ENCODE measurements at places on chromosomes 13 and 19.
A peak's percentile ranks its signal among the peaks of the same experiment; 100 is the strongest.

- DNase-seq = no peak
These were observed 274.0 kb upstream of the SOX1 start for GRCh38 chr13:111792956-111793355.

- peak; percentile 50 for DNase-seq
These were observed 55.2 kb downstream of the VWA8 start for GRCh38 chr13:41905600-41906254.

DNA sequence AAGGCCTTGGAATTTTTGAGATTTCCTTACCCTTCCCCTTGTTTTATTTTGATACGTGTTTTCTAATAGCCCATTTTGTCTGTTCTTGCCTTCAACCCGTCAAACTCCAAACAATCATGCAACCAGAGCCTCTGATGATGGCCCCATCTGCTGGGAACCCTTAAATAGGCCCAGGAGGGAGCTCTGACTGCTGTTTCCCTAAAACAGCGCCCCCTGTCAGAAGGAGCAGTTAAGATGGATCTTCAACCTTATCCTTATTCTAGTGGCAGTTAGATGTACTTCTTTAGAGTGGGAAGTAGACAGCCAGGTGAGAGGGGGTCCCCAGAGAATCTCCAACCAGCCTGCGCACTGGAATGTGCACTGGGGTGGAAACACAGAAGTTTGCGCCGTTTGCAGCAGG, 1031.0 kb upstream of the PCDH9 start:
- DNase-seq = no peak

- no peak for DNase-seq
These were observed 52.9 kb downstream of the MBNL2 start for GRCh38 chr13:97274829-97275649.

GRCh38 chr13:113646921-113647340, 11.1 kb downstream of the ATP4B start:
- no peak for DNase-seq

DNA sequence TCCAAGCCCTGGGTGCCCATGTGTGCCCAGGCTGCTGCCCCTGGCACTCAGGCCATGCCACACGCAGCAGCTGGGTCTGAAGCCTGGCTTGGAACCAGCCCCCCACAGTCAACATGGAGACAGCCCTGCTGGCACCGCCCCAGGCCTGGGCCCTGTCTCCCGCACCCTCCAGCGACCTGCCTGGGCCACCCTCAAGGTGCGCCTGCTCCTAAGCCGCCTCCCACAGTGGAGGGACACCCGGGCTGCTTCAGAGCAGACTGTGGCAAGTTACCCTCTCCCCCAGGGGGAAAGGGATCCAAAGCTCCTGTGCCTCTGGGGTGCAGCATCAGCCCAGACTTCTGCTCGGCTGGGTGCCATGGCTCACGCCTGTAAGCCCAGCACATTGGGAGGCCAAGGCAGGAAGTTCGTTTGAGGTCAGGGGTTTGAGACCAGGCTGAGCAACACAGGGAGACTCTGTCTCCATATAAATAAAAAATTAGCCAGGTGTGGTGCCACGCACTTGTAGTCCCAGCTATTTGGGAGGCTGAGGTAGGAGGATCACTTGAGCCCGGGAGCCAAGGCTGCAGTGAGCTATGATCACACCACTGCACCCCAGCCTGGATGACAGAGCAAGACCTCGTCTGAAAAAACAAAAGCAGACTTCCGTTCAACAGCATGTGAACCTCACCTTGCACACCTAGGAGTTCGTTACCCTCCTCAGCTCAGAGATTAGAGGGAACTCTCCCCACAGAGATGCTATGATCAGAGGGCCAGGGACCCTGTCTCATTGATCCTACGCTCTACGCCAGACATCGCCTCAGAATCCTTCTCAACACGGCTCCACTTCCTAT, 15.6 kb downstream of the ELL start:
- no peak for DNase-seq

GRCh38 chr19:10491472-10492047, 11.6 kb downstream of the KEAP1 start:
- DNase-seq = no peak

DNA sequence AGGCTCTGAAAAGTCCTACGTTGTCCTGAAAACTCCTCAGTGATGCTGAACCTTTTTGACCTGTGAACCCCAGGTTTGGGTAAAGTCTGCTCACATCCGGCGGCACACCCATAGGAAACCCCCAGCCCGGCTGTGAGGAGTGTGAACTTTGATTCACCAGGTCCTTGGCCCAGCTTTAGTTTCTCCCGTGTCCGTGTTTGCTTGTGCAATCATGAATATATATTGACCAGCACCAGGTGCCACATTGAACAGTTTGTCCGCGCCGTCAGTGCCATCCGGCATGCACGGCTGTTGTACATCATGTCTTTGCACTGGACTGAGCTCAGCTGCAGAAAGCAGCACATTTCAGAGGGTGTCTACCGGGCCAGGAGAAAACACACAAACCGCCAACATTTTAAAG, 45.3 kb downstream of the NFIC start:
- no peak for DNase-seq

- DNase-seq = no peak
These were observed 5.1 kb downstream of the RAP2A start for GRCh38 chr13:97438856-97439595.

- DNase-seq = peak; percentile 47
These were observed 3.1 kb downstream of the VPS36 start for GRCh38 chr13:52447354-52447753.

GRCh38 chr19:17718947-17719711, at the start of gene MAP1S:
Gene MAP1S, plus strand, starts transcription at chr19:17719480. Its CDS starts 23 bp downstream, at chr19:17719503.
- DNase-seq = peak; percentile 85

DNA sequence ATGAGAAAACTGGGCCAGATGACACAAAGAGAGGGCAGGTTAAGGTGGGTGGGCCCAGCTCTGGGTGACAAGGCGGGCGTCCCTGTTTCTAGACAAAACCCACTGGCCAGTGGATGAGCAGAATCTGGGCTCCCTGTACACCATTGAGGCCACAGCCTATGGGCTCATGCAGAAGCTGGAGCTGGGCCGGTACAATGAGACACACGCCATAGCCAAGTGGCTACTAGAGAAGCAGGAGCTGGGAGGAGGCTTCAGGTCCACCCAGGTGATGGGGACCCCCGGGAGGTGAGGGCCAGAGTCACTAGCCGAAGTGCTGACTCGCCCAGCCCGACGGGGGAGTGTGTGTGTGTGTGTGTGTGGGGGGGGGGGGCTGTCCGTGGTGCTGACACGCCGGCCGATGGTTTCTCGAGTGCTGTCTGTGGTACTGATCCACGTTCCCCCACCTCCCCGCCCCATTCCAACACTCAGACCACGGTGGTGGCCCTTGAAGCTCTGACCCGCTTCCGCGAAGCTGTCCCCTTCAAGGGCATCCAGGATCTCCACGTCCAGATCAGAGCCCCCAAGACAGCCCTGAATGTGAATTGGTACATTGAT, 24.3 kb upstream of the SHFL start:
- no peak for DNase-seq

- no peak for DNase-seq
These were observed 13.2 kb downstream of the SLC46A3 start for GRCh38 chr13:28705461-28706083.

GRCh38 chr19:1315470-1316166, 29.9 kb downstream of the EFNA2 start:
- peak; percentile 40 for DNase-seq

GRCh38 chr13:72686766-72687165, 40.7 kb downstream of the MZT1 start:
- no peak for DNase-seq

DNA sequence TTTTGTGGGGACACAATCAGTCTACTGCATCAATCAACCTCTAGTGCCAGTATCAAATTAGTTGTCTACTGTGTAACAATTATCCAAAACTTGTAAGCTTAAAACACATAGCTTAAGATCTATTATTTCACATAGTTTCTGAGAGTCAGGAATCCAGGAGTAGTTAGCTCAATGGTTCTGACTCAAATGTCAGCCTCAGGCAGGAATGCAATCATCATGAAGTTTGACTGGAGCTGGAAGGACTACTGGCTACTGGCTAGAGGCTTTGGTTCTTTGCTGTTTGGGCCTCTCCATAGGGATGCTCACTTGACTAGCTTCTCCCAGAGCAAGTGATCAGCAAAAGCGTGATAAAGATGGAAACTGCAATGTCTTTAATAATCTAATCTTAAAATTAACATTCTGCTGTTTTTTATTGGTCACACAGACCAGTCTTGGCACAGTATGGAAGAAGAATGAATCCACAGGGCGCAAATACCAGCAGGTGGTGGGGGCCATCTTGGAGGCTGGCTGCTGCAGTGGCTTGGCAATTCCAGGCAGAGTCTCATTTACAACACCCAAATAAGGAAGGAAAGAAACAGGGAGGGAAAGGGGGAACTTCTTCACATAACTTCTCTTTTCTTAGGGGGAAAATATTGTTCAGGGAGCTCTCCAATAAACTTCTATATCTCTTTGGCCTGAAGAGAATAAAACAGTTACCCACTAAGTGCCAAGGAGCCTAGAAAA, 15.7 kb downstream of the CAB39L start:
- DNase-seq = no peak

- no peak for DNase-seq
These were observed 631.3 kb downstream of the EFNB2 start for GRCh38 chr13:105904034-105904742.

DNA sequence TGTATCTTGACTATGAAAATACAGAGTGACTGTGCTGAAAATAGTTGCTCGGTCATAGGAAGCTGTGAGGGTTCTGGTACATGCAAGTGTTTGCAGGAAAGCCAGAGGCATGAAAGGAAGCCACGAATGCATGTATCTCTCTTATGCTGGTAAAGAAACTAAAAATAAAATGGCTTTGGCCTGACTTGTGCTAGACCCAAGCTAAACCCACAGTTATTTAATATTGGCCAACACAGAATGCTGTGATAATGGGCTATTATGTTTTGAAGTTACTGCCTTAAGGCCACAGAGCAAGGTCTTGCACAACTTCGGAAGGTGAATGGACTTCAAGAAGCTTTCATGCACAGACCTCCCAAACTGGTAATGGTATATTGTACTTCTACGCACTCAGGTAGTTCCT, 518.2 kb upstream of the HTR2A start:
- DNase-seq = no peak

DNA sequence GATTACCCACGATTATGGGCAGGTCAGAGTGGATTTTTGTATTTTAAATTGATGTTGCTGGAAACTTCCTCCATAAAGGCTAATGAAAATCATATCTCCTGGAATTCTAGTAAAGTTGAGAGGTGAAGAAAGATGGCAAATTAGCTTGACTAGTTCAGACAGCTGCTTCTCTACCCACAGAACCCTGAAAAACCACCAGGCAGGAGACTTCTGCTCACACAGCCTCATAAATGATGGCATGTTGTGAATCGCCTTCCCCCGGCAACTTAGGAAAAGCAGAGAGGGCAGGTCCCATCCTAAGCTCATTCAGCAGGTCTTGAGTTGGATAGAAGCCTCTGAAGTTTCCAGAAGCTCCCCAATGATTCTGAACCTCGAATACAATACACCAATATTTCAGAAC, 87.6 kb upstream of the SLC7A1 start:
- no peak for DNase-seq

DNA sequence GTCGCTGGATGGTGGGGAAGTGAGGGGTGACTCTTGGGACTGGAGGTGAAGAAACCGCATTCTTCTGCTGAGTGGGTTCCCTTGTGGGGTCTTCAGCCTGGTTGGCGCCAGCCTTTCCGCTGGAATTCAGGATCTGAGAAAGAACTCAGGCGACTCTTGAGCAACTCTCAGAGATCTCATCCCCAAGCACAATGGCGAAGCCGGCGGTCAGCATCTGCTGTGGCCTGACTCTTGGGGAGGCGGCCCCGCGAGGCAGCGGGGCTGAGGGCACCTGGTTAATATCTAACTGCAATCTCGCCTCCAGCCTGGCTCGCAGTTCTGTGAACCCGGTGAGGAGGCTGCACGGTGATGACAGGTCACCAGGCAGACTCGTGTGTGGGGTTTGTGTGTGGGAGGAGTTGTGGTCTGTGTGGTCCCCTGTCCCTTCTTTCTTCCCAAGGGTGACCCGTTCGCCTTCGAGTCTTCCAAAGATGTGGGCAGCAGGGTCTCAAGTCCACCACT, 883 bp downstream of the ZNF441 start:
- DNase-seq = peak; percentile 17

DNA sequence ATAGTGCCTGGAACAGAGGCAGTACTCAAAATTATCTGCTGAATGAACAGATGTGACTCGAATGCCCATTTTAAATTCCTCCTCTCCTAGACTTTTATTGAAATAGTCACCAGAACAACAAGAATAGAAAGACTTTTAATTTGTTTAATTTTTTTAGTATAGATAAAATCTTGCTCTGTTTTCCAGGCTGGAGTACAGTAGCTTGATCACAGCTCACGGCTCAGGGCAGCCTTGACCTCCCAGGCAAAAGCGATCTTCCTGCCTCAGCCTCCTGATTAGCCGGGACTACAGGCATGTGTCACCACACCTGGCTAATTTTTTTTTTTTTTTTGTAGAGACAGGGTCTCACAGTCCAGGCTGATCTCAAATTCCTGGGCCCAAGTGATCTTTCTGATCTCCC, 120.9 kb upstream of the FREM2 start:
- no peak for DNase-seq

DNA sequence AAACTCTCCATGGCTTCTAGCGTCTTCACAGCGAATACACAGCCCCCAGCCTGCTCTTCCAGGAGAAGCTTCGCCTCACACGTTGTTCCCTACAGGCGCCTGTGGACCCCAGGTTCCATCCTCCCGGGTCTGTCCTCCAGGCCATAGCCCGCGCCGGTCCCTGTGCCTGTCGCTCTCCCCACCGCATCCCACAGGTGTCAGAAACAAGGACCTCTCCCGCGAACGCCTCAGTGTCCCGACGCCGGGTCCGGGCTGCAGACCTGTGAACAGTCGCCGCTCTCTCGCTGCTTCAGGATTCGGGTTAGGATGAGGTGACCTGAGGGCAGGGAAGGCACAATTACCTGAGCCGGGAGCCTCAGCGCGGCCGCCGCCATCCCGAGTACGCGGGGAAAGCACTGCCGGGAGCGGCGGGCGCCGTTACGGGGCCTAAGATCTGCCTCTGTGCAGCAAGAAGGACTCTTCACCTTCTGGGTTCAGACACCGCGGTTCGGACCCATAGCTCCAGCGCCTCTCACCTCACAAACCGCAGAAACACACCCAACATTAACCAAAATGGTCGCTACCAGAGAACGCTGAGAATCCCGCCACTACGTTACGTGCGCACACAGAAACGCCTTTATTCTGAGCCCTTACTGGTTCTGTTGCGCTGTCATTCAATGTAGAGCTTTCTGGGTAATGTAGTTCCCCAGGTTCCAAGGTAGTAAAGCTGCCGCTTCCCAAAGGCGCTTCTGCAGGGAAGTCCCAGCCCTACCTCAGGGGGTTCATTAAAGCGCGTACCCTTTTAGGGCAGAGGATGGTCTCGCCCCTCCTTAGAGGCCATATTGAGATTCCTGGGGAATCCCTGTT, at the start of gene ZNF418:
Gene ZNF418 (minus strand): TSS at position 583 of the 846 bp plus-strand sequence. CDS start 1,580 bp downstream, outside the sequence.
- DNase-seq = peak; percentile 56

Data from activated CD4-positive, alpha-beta T cell treated with anti-CD3 and anti-CD28 coated beads, Interleukin-2, Interleukin-6, amounts not matched to agents 100 ng/mL and 50 ng/mL, durations not matched to agents 16 hours and 8 hours (primary cell).